Activated CD4-positive, alpha-beta T cell treated with anti-CD3 and anti-CD28 coated beads for 24 hours (primary cell): ENCODE measurements at places on chromosomes 7 and 10.

- DNase-seq: no peak
These were observed 912 bp upstream of the DUSP5 start for GRCh38 chr10:110496553-110497437.

DNA sequence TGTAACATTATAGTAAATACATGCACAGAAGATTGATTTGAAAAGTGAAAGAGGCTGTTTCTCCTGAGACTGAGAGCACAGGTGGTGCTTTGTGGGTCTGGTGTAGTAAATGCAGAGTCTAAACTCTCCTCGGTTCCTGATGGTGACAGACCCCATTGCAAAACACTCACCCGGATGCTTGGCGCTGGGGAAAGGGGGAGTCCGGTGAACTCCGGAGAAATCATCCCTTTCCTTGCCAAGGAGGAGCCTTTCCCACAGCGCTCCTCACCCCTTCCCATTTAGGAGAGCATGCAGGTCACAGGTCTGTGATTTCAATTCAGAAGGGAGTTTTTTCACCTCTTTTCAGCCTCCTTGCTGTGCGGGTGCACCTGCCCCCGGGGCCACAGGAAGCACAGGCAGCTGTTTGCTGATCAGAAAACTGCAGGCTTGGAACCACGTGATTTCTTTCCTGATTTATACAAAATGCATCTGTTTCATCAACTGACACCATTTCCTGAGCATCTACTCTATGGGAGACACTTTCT lies 75.6 kb upstream of the LYZL2 start:
- DNase-seq: no peak

DNA sequence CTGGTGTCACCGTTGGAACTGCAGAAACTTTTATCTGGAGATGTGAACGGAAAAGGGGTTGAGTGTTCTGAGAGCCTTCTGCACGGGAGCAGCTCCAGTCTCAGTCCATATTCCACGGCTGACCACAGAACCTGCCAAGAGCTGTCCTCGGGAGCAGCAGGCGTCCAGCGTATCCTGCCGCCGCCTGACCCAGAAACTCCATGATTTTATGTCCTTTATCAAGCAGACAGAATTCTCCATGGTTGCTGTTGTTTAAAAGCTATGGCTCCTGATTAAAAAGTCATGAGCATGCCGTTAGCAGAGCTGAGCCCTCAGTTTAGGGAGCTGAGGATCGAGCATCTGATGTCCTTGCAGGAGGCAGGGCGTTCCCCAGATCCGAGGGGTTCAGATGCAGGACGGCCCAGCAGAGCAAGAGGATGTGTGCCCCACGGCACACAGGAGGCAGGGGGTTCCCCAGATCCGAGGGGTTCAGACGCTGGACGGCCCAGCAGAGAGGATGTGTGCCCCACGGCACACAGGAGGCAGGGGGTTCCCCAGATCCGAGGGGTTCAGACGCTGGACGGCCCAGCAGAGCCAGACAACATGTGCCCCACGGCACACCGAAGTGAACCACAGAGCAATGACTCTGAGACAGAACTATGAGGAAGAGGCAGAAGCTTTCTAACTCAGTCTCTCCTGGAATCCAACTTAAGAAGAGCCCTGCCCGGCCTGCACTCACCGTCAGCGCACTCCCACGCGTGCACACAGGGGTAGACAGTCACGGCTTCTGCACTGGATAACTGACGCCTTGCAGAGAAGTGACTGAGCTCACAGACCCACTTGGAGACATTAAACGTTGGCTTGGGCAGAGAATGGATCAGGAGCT lies 96.4 kb downstream of the WDR37 start:
- DNase-seq: no peak

DNA sequence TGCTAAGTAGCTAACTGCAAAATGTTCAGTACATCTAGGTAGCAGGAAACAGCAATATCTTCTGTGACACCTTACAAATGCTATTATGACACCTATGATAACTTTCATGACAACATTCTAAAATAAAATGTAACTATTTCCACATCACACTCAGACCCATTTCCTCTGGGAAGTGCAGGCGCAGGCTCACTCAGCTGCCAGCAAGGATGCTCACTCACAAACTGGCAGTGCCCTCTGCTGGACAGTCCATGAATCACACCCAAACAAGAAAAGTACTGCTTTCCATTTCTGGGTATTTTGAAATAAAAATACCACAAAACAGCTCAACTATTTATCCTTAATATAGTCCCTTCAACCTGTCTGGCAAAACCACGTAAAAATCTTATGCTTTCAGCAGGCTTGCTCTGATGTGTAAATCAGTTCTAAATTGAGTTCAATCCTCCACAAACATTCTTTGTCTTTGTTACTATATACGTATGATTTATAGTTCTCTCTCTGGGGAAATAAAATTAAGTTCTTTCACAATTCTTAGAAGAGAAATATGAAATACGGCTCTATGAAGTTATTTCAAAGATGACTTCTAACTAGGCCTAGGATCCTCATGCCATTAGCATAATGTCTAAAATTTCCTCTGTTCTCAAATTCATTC lies 176.6 kb downstream of the PARD3 start:
- peak; percentile 61 for DNase-seq

DNA sequence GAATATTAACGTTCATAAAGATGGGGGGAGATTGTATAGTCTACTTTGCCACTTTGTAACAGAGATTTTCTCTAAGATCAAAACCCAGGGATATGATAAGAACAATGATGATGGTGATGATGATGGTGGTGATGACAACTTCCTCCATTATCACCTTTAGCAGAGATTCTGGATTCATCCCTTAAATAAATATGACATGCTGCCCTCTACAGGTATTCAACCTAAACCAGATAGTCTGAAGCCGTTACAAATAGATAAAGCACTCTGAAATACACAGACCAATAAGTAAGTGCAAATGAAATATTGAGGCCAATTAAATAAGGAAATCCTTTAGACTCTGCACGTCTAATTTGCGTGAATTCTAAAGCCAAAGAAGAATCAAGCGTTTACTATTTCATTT lies 211.5 kb downstream of the CREB5 start:
- DNase-seq: no peak

- DNase-seq: no peak
These were observed 76.9 kb upstream of the LANCL2 start for GRCh38 chr7:55288070-55288824.

DNA sequence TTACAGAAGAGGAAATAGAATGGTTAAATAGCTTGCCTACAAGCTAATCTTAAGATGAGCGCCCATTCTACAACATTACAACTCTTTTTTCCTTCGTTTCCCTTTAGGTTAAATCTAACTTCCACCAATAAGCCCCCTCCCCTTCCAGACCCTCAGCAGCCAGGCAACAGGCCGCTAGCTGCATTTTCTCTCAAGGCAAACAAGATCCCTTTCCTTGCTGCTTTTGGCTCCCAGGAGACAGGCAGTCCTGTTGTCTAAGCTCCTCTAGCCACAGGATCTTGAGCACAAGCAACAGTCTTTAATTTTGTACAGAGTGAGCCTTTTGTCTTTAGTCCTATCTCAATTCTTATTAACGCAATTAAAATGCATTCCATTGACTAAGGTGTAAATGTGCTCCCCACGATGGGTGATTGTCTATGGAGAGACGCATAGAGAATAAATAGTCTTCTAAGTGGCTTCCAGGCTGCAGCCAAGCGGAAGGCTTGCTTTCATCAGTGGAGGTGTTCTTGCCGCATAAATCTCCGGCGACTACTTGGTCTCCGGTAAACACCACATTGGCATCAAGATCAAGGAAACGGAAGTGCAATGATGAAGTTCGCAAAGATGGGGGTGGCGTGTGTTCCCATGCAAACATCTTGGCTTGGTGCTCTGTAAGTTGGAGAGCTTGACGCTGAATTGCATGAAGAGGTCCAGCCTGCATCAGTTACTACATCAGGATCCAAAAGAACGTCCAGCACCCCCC lies 181.9 kb upstream of the LYZL2 start:
- no peak for DNase-seq

DNA sequence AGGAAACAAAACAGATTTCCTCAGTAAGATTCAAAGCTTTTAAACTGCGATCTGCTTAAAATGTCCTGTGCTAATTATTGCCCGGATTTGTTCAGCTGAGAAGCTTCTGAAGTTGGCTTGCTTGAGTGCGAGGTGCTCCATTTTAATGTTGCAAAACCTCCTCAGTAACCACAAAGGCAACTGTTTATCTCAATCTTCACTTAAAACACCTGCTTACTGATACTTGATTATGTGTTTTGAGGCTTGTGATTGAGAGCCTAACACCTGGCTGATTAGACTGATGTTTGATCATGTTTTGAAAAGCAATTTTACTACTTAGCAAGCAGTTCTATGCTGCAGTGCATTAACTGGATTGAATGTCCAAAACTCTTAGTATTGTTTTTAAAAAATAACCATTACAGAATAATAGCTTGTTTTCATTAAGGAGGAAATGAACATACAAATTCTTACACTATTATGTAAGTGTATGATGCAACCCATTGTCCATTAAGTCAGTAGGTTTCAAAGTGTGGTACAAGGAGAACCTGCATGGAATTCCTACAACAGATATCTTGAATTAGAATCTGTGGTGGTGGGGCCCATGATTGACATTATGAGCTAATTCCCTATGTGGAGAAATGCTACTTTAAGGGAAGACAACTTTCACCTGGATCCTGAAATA lies 96.9 kb upstream of the FAM180A start:
- DNase-seq: no peak

GRCh38 chr7:135801877-135802276 lies 53.3 kb upstream of the FAM180A start:
- no peak for DNase-seq

- DNase-seq: no peak
These were observed 52.3 kb downstream of the CCDC3 start for GRCh38 chr10:12949248-12949647.

DNA sequence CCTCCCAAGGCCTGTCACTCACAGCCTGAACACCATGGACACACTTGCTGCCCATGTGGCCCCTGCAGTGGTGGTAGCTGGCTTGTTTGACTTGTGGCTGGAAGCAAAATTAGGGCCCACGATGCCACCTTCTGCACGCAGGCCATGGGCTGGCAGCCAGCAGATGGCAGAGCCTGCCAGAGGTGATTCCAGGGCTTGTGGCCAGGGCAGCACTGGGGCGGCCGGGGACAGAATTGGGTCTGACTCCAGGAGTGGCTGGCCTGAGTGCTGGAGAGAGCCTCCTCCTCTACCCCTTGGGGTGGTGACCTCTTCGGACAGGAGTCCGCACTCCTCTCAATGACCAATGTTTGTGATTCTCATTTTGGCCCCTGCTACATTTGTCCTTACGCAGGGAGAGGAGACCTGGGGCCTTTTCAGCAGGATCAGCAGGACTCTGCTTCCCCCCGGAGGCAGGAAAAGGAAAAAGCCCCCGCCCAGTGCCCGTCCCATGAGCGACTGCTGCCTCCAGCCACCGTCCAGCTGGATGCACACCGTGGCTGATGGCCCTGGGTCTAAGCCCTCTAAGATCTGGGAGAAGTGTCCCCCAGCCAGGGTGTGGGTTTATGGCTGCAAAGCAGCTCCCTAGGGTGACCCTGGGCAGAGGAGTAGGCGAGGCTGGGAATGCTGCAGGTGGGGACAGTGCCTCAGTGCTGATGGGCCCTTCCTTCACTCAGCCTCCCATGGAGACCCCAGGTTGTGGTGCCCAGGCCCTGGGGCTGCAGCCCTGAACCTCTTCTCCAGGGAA lies 26.5 kb downstream of the DNAJB12 start:
- no peak for DNase-seq

GRCh38 chr10:53667063-53667462 lies 894.5 kb upstream of the MBL2 start:
- DNase-seq: no peak

- no peak for DNase-seq
These were observed 777 bp downstream of the BICC1 start for GRCh38 chr10:58513188-58514110.
